Stimulated activated CD4-positive, alpha-beta T cell treated with anti-CD3 and anti-CD28 coated beads, TNF-alpha, amount 100 ng/mL, for 4 hours (primary cell): ENCODE measurements at places on chromosomes 7 and 10.

DNA sequence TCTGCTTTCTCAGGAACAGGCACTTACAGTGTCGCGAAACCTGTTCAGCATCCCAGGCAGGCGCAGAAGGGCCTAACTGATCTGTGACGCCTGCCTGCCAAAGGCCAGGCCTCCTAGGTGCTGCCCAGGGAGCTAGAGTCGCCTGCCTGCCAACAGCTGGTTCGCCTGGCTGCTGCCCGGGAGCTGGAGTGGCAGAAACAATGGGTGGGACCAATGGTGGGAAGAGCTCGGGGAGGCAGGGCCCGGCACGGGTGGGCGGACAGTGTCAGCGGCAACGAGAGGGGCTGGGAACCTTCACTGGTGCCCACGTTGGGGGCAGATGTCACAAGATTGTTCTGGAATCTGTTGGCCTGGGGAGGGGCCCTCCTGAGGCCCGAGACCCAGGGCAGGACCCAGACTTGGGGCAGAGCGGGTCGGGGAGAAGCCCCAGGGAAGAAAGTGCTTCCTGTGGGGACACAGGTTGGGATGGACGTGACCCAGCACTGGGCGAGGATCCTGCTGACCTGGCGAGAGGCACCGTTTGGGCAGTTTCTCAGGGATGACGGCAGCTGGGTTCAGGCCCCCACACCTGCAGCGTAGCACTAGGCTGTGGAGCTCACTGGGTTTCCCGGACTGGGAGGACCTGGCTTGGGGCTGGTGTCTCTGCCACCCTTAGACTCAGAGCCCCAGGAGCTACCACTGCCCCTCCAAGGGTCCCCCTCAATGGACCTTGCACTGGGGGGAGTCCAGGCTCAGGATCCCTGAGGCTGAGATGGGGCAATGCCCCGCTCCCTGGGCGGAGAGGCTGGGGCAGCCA is 181.8 kb downstream of the ELFN1 start:
- no peak for DNase-seq

- DNase-seq, result no peak
Observed at GRCh38 chr7:159036916-159037605, 107.6 kb downstream of the VIPR2 start.

DNA sequence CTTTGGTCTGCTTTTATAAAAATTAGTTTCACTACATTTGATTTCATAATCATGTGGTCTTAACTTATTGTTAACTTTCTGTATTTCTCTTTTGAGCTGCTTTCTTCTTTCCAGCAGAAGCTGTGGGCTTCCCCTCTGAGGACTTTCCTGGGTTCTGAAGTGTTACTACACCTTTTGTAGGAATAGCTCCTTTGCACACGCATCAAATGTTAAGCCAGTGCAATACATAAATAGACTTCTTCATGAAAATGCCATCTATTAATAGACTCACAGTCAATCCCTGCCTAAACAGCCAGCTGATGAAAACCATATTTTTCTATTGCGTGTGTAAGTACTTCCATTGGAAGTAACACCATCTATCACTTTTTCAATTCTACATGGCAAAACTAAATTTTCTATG is 1.5 kb downstream of the ABCB4 start:
- no peak for DNase-seq

DNA sequence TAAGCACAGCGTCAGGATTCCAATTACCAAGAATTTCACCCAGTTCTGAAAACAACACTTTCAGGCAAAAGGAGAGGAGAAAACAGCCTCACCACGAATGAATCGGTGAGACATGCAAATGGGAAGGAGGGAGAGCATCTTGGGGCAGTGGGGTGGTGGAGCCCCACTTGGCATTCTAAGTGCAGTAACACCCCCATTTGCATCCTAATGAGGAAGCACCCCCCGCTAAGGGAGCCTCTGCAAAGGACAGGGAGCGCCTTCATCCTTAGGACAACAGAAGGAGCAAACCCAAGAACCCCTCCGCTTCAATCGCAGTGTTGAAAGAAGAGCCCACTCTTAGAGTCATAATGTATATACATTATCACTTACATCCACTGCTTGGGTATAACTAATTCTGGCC is 46.8 kb downstream of the NRAP start:
- no peak for DNase-seq

DNA sequence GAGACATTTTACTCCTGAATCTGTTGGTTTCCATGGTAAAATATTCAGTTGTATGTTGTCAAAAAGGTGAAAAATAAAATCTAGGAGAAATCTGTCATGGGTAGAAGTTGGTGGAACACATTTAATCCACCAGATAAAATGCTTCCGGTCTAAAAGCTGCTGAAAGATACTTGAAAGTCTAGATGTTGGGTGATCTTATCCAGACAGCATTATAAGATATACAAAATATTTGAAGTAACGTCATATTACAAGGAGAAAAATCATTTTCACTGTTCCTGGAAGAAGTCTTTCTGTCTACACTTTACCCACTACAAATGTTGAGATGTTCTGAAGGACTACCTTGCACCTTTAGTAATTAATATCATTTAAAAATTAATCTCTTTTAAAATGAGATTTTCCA is 40.9 kb downstream of the CALD1 start:
- no peak for DNase-seq

- no peak for DNase-seq
Observed at GRCh38 chr10:29181936-29182335, 106.9 kb upstream of the LYZL1 start.
